ENCODE measurements at places on chromosomes 7 and 10.

- DNase-seq = no peak
Measured at GRCh38 chr7:85682833-85683620, 496.2 kb upstream of the SEMA3D start.

GRCh38 chr10:79021331-79021907, 47.3 kb upstream of the ZMIZ1 start:
- DNase-seq = peak; percentile 11

GRCh38 chr10:46245381-46245900, 41.4 kb upstream of the ANTXRL start:
- no peak for DNase-seq

GRCh38 chr7:55073976-55074528, 55.2 kb downstream of the EGFR start:
- DNase-seq = peak; percentile 41

GRCh38 chr7:89246196-89246595, 450.7 kb upstream of the TEX47 start:
- DNase-seq = no peak

DNA sequence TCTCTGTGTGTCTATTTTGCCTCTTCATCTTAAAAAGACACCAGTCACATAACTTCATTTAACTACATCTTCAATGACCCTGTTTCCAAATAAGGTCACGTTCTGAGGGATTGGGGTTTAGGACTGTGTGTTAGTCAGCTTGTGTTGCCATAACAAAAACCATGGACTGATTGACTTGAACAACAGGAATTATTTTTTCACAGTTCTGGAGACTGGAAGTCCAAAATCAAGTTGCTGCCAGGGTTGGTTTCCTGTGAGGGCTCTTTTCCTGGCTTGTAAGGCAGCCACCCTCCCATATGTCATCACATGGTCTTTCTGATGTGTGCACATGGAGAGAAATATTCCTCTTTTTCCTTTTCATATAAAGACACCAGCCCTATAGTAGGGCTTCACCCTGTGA, 55.3 kb downstream of the REEP3 start:
- DNase-seq = no peak
